ENCODE measurements at places on chromosomes 5 and 9.

DNA sequence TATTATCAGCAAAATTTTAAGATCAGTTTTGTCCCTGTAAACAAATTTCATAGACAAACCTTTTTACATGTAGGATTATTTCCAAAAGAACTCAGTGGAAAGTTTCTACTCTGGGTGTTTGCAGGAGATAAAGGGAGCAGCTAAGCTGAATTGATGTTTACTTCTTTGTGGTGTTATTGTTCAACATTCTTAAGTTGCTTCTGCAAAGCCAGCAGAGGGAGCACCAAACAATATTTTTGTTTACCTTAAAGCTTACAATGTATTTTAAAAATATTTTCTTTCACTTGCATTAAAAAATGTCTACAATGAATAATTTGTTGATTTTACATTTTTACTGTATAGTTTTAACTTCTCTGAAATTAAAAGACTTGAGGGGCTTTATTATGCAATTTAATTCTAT is 135.4 kb downstream of the ATG10 start:
- DNase-seq: no peak

DNA sequence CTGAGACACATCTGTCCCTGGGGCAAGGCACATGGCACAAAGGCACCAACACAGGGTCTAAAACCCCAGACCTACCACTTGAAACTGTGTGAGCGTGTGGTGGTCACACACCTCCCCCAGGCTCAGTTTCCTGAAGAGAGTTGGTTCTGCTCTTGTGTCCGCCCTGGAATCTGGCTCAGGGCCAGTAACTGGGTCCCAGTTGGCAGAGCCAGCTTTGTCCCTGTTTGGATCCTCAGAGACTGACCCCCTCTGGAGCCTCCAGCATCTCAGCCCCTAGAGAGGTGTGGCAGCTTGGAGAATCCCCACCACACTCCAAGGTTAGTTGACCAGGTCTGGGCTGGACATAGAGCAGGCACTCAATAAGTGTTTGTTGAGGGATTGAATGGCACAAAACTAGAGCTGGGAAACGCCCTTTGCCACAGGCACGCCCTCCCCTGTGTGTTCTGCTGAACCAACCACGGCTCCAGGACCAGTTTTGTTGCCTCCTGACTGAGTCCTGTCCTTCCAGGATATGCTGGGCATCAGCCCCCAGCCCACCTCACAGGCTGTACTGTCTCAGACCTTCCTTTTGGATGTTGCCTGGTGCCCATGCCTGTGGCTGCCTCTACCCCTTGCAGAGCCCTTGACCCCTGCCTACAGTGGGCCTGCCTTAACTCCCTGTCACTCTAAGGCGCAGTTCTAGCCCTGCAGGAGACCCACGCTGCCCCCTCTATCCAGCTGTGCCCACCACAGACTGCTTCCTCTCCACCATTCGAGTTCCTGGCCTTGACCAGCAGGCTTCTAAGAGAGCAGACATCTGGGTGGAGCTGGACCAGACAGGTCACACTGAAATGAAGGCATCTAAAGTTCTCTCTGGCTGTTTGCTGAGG is 3.8 kb upstream of the PDLIM4 start:
- no peak for DNase-seq

- no peak for DNase-seq
These were observed 45.2 kb downstream of the KDM4C start for GRCh38 chr9:6802926-6803325.

- no peak for DNase-seq
These were observed 575.8 kb downstream of the CSNK1G3 start for GRCh38 chr5:124087752-124088151.

- no peak for DNase-seq
These were observed 33.4 kb upstream of the VDAC1 start for GRCh38 chr5:134038138-134038537.

DNA sequence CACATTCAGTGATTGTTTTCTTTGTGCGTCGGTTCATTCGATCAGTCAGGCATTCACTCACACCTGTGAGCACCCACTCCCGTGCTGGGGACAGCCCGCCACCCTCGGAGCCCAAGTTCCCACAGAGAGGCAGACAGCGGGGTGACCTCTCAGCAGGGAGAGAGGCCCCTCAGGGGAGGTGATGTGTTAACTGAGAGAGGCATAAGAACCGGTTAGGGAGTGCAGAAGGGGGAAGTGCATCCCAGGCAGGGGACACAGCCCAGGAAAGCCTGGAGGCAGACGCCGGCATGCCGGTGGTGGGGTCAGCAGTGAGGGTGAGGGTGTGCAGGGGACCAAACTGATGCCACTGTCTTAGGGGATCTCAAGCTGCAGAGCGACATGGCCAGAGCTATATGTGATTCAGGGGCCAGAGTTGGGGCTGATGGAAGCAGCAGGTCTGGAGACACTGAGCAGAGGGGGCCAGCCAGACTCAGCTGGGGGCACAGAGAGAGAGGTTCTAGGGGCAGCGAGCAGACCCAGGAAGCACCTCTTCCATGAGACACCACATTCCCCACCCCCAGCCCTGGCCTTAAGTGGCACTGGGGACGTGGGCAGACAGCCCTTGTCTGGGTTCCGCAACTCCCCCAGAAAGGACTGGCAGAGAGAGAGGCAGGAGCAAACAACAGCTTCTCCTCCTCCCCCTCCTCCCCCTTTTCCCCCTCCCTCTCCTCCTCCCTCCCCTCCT is 35.9 kb downstream of the HK3 start:
- no peak for DNase-seq

GRCh38 chr5:83471405-83472212 is at the start of gene VCAN:
Gene VCAN (plus strand): TSS chr5:83471744. CDS start chr5:83483519, 11,775 bp downstream.
- no peak for DNase-seq

- DNase-seq: no peak
These were observed 30.4 kb upstream of the NOTCH1 start for GRCh38 chr9:136576269-136576626.

DNA sequence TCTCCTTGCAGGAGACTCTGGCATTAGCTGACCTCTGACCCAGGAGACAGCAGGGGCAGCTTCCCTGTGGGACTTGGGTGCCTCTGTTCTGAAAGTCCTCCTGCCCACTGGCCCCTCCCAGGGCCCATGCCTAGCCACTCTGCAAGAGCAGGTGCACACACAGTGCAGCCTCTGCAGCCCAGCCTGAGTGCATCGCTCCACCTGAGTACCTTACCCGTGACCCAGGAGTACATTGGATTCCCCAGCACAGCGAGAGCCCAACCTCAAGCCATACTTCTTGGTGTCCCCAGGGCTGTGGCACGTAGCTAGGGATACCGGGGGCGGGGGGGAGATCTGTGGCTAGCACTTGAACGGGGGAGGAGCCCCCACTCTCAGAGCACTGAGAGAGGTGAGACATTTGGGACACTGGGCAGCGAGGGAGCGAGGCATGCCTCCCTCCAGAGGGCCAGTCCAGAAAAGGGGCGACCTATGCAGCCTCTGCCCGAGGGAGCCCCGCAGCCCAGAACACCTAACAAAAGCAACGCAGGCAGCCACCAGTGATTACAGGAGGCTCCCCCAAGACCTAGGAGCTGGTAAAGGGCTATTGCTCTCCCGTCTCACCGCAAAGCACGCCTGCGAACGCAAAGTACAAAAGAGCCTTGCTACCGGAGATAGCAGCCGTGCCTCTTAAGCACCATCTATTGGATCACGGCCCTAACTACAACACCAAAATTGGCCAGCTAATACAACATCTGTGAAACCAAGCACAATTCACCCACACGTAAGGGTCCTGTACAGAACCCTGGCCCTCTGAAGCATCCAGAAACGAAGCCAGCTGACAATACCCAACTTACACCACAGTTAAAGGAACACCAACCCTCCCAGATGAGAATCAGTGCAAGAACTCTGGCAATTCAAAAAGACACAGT is 826 bp upstream of the PRDM9 start:
- peak; percentile 27 for DNase-seq

DNA sequence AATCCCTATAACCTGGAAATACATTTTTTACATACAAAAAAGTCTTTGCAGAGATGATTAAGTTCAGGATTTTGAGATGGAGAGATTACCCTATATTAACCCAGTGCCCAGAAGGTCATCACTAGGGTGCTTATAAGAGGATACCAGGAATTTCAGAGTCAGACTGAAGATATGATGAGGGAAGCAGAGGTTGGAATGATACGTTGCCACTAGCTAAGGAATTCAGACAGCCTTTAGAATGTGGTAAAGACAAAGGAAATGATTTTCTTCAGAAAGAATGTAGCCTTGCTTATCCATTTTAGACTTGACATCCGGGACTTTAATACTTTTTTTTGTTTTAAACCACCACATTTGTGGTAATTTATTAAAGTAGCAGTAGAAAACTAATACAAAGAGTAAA is 2176.8 kb upstream of the C9orf72 start:
- no peak for DNase-seq

GRCh38 chr9:97668485-97668884 is 28.7 kb downstream of the XPA start:
- DNase-seq: no peak

DNA sequence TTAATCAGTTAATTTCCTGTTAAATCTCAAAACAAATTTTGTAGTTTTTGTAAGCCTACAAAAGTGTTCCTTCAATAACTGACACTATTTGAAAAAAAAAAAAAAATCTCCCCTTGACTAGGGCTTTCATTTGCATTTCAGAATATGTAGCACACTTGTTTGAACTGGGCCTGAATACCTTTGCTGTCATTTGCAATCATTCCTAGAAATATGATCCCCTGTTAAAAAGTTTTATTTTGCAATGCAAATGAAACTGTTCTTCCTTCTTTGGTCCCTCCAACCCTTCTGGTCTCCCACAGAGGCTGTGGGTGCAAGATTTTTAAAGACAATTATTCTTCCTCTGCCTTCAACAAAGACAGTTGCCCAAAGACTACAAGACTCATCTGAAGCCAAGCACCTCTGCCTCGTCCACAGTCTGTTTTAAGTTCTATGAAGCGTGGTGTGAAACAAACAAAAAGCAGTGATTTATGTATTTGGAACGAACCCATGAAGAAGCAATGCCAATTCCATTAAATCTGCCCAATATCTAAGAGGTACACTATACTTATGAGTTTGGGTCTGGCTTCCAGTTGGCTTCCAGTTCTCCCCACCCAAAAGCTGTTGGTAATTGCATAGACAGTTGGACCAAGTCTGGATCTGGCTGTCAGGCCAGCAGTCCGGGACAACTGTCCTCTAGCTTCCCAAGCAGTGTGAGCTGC is 66.1 kb downstream of the CFAP90 start:
- DNase-seq: no peak

GRCh38 chr5:10734832-10735523 is 26.1 kb downstream of the DAP start:
- DNase-seq: no peak

GRCh38 chr5:72556351-72557166 is 49.3 kb upstream of the ZNF366 start:
- peak; percentile 5 for DNase-seq

- no peak for DNase-seq
These were observed 6.1 kb upstream of the BARX1 start for GRCh38 chr9:93960971-93961841.

- no peak for DNase-seq
These were observed 130.1 kb upstream of the EPB41L4A start for GRCh38 chr5:112549127-112549526.

- DNase-seq: no peak
These were observed 8.3 kb upstream of the PTBP3 start for GRCh38 chr9:112341730-112342129.

GRCh38 chr5:127486471-127486870 is 31.0 kb upstream of the PRRC1 start:
- no peak for DNase-seq

GRCh38 chr9:134291961-134292871 is 34.0 kb upstream of the RXRA start:
- DNase-seq: no peak

- no peak for DNase-seq
These were observed 85.1 kb downstream of the TRIO start for GRCh38 chr5:14228219-14228618.

DNA sequence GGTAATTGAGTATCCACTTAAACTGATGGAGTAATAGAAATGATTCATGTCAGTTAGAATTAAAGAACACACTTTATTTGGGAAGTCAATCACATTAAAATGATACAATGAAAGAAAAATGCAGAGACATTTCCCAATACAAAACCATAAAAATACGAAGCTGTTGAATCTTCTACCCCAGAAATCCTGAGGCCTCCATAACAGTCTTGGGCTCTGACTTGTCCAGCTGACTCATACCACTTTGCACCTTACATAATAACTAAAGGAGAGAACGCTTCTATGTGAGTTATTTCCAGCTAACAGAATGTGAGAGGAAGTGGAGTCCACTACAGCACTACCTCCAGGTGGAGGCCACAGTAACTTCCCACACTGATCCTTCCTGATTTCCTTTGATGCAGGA is 305.0 kb downstream of the MRPS30 start:
- DNase-seq: no peak

GRCh38 chr5:173248481-173248880 is 13.5 kb upstream of the NKX2-5 start:
- no peak for DNase-seq

GRCh38 chr5:107067395-107067794 is 603.3 kb downstream of the EFNA5 start:
- DNase-seq: no peak

DNA sequence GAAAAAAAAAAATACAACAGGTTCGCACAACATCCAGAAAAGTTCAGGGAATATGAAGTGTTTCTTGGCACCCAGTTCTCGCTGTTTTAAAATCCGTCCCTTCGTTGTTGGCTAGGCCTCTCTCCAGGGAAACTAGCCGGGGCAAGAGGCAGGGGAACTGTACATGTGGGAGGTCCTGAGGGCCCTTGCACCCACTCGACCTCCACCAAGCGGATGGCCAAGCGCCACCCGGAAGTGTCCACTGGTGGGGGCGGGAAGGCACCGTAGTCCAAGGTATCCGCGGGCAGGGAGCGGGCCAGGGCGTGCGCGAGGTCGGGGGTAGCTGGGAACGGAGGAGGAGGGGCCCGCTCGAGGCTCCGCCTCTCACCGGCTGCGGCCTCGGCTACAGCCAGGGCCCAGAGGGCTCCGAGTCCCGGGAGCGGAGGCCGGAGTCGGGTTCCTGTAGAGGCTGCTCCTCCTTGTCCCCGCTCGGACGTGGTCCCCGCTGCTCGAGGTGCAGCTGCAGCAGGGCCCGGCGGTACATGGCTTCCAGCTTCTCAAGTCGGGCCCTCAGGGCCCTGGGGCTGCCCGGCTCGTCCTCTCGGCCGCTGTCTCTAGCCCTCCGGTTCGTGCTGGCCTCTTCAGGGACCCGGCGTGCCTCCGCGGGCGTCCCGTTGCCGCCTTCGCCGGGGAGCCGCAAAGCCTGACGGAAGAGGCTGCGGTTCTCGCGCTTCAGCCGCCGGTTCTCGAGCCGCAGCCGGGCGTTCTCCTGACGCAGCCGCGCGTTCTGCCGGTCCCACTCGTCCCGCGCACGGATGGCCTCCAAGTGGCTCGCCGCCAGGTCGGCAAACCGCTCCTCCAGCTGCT is 720 bp downstream of the TUSC1 start:
- no peak for DNase-seq

- no peak for DNase-seq
These were observed 43.8 kb downstream of the GNA14 start for GRCh38 chr9:77604316-77604715.

GRCh38 chr5:134138416-134139376 is 24.2 kb downstream of the TCF7 start:
- no peak for DNase-seq

DNA sequence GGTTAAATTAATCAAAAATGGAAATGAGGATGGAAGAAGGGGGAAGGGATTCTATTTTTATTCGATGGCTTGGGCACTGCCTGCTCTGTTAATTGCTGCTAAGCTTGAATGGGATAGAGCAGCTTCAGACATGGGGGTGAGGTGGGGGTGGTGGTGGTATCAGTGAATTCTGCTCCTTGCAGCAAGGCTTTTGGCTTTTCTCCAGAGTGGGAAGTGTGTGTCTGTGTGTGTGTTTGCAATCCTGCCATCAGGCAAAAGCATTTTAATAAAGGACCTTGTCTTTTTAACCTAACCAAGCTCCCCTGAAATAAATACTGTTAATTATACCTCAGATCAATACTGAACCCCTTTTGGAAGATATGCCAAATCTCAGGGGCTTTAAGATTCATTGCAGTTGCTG is 110.9 kb upstream of the GPR151 start:
- no peak for DNase-seq
